Suppressor macrophage treated with lipopolysaccharide for 4 hours (primary cell): ENCODE measurements at places on chromosomes 3 and 15.

DNA sequence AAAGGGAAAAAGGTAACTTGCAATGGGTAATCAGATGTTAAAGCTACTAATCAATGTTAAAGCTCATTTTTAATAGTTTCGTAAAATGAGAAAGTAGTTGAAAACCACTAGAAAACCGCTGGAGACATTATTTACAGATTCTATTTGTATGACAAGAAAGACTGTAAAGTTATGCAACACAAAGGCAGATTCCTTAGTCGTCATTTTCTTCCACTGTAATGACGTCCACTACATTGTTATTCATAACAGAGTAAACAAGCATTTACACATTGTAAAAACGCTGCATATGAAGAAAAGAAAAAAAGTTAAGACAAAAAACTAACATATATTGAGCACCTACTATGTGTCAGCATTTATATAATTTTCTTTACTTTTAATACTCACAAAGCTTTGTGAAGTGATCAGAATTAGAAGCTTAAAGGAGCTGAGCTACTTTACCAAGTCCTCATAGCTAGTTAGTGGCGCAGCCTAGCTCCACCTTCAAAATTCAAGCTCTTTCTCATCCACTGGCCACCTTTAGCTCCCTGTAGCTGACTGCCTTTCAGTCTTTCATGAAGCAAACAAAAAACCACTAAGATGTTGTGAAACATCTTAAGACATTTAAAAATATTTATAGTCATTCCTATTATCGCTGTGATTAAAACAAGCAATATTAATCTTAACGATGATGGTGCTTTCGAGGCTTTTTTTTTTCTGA lies 100.1 kb upstream of the CDIN1 start:
- DNase-seq = no peak

- peak; percentile 32 for DNase-seq
Measured at GRCh38 chr3:14549256-14549919, 9.2 kb upstream of the GRIP2 start.

GRCh38 chr15:40290545-40290917 lies 7.7 kb upstream of the ANKRD63 start:
- no peak for DNase-seq

GRCh38 chr3:114660808-114661207 lies 367.0 kb downstream of the TIGIT start:
- DNase-seq = no peak

DNA sequence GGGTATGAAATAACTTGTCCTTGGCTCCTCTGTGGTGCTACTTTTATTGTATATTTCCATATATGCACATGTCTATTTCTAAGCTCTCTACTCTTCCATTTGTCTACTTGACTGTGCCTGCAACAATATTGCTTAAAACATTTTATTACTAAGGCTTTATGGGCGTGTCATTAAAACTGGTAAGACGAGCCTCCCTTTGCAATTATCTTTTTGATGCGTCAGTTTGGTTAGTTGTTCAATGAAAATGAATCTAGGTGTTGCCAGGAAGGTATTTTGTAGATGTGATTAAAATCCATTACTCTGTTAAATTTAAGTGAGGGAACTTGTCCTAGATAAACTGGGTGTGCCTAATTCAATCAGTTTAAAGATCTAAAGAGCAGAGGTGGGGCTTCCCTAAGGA lies 12.9 kb upstream of the TRA2B start:
- no peak for DNase-seq

DNA sequence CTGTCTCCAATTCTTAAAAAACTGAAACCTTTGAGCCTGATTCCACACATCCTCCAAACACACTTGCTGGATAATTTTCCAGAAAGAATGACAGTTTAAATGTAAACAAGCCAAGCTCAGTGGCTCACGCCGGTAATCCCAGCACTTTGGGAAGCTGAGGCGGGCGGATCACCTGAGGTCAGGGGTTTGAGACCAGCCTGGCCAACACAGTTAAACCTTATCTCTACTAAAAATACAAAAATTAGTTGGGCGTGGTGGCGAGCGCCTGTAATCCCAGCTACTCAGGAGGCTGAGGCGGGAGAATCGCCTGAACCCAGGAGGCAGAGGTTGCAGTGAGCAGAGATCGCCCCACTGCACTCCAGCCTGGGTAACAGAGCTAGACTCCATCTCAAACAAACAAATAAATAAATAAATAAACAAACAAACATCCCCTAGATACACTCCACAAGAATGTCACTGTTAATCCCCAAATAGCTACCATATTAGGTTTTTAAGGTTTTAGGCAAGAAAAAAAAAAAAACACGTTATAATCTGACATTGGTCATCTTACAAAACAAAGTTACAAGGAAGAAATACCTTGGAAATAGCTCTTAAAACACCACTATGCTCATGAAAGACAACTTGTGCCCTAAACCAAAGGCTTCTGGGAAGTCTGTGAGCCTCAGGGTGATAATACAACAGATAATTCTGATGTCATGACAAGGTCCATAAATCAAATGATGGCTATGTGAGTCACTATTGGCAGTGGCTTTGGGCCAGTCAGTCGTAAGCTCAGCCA lies 13.2 kb downstream of the TNIK start:
- no peak for DNase-seq

DNA sequence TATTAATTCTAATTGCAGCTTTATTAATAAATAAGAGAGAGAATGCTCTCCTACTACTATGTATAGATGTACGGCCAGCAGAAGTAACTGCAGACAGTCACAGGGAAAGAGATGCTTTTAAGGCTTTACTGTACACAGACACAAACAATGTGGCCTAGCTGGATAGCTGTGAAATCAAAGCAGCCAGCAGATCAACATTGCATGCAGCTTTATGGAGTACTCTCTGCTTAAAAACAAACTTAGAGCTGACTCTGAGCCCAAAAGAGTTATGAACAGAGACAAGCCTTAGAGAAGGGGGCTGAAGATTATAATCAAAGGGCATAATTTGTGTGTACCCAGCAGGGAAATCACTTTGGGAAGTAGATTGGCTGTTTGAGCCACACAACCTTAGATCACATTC lies 47.2 kb downstream of the CADM2 start:
- no peak for DNase-seq

DNA sequence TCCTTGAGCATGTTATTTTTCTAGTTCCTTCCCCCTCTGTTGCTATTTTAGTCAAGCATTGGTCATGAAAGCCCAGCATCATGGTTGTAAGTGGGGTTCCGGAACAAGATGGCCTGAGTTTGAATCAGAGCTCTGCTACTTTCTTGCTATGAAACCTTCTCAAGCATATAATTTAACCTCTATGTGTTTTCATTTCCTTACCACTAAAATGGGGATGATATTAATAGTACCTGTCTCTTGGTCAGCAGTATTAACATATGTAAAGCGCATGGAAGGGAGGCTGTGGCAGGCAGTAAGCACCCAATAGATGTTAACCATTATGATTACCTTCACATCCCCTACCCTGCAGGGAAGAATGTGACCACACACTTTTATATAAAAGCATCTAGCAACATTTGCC lies 14.3 kb upstream of the SPRED1 start:
- DNase-seq = no peak

GRCh38 chr3:178907081-178907480 lies 164.5 kb downstream of the ZMAT3 start:
- no peak for DNase-seq

DNA sequence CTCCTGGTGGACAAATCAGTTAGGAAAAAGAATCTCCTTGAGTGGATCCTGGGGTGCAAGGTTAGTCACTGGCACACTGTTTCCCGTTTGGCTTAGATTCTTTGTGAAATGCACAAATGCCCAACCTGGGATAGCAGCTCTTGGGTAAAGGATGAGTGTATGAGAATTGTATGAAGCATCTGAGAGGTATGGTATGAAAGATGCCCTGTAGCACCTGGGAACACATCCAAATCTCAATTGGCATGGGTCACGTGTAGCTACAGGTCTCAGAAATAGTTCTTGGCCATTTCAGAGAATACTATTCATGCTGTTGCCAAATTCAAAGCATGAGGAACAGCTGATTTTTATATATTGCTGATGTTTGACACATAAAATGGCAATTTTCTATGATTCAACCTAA lies 84.3 kb downstream of the KCNH8 start:
- DNase-seq = no peak

DNA sequence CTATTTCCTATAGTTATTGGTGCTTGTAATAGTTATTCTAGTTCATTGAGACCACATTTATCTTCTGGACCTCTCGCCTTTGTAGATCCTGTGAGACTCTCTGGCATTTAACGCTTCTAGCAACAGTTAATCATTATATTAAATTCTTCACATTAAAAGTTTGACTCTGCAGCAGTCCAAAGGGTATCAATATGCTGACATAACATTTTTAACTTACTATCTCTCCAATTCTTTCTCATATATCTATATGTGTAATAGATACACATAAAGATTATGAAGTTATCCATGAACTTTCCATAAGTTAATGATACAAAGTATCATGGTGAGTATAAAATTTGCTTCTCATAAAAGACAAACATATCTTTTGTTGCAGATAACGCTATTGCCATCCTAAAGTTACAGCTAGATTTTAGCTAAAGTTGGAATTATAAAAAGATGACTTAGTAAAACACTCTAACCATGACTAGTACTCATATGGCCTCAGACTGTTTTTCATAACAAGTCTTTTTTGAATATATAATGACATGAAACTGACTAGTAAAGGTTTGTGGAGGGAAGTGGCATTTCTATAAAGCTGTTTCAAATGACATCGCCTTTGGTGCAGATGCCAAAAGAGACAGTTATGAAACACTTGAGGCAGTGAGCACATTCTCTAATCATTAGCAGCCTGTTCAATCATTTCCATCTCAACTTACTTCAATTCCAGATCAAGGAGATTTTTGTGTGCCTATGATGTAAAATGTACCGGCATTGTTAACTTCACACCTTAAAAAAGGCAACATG lies 379.3 kb upstream of the CBLB start:
- DNase-seq = peak; percentile 6

- no peak for DNase-seq
Measured at GRCh38 chr3:15707779-15708178, 90.0 kb downstream of the ANKRD28 start.

- DNase-seq = no peak
Measured at GRCh38 chr3:176046703-176047102, 1150.6 kb downstream of the TBL1XR1 start.

GRCh38 chr3:17307482-17307881 lies 422.7 kb downstream of the PLCL2 start:
- DNase-seq = no peak

- DNase-seq = no peak
Measured at GRCh38 chr3:72413228-72413627, 435.0 kb downstream of the SHQ1 start.

DNA sequence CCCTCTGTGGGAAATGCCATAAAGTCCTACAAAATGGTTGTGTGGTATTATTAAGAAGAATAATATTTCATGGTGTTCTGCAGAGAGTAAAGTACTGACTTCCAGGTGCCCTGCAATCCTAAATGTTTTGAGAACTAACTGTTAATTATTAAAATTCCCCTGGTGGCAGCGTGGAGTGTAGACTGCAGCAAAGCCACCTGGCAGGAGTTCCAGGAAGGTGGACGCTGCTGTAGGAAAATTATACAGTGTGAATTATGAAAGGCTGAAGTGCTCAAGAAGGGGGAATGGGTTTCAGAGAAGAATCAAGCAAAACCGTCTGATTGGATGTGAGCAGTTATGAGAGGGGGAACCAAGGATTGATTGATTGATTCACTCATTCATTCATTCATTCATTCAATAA lies 572.4 kb upstream of the PPP2R3A start:
- DNase-seq = no peak

DNA sequence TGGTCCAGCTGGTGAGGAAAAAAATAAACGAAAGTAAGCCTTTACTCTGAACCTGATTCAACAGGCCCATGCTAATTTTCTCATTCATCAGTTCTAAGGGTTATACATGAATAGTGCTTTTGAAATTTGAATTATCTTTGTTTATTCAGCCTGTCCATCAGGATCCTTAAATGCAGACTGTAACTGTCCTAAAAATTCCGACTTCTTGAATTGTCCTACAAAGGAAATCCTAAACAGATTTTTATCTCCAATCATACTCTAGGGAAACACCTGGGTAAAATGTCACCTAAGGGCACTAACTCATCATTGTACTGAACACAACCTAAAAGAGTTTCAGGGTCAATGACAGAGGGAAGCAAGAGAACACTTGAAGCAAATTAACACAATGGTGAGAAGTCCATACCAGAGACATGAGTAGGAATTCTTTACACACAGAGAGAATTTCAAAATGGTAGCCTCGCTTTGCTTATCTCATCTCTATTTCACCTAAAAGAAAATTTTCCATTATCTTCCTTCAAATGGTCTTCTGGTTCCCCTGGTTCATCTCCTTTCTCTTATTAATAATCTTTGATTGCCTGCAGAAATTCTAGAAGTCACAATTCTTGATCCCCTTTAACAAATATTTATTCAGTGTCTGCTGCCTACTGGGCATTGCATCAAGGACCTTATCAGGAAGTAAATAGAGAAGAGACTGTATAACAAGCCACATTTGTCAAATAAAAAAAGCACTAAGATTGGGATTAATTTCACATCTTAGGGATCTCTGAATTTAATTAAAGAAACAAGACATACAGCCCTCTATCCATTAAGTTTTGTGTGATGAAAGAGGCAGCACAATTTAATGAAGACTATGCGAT lies 182.7 kb downstream of the MEIS2 start:
- no peak for DNase-seq

DNA sequence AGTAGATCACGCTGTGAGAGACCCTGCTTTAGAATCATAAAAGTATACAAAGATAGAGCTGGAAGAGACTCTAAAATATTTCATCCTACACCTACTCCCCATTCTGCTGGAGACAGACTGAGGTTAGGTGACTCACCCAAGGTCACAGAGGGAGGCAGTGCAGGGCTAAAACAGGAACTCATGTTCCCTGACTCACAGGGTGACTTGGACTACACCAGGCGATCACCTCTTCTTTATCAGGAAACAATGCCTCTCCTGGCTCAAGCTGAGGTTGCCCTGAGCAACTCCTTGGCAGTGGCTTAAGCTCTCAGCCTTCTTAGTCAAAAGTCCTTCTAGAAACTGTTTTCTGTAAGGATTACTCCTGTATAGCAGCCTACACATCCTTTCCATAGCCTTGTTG lies 26.4 kb upstream of the TNFAIP8L3 start:
- DNase-seq = peak; percentile 76

GRCh38 chr3:141150081-141150830 lies 81.4 kb upstream of the PXYLP1 start:
- DNase-seq = no peak

- DNase-seq = no peak
Measured at GRCh38 chr3:48023377-48023776, 7.2 kb upstream of the MAP4 start.

GRCh38 chr3:187957165-187957581 lies 196.8 kb upstream of the LPP start:
- DNase-seq = no peak

GRCh38 chr15:60758961-60759729 lies 280.2 kb upstream of the ICE2 start:
- DNase-seq = no peak

GRCh38 chr3:47641739-47642138 lies 63.1 kb upstream of the CSPG5 start:
- DNase-seq = no peak

GRCh38 chr15:35040339-35041255 lies 44.5 kb downstream of the NANOGP8 start:
- no peak for DNase-seq

- peak; percentile 25 for DNase-seq
Measured at GRCh38 chr3:53744351-53744750, 101.9 kb downstream of the CHDH start.
